Common myeloid progenitor, CD34-positive (primary cell): ENCODE measurements at places on chromosomes 6 and 20.
A peak's percentile ranks its signal among the peaks of the same experiment; 100 is the strongest.

GRCh38 chr20:22453244-22454080 lies 130.9 kb downstream of the FOXA2 start:
- no peak for DNase-seq

DNA sequence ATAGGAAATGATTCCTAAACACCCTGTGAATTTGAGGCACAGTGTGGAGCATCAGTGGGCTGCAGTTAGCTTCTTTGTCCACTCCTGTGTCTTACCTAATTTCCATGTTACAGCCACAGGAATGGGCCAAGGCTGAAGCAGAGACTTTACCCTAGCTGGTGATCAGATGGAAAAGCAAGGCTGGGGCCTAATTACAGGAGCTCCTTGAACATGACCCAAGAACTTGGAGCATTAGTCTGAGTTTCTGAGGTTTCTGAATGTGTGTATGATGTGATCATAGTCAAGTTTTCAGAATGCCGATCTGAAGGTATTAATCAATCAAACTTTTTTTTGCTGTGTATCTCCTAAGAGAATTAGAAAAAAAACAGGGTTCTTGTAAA lies 18.0 kb downstream of the HECA start:
- DNase-seq, result no peak

- no peak for DNase-seq
Observed at GRCh38 chr6:104014163-104014959, 845.4 kb downstream of the HACE1 start.

DNA sequence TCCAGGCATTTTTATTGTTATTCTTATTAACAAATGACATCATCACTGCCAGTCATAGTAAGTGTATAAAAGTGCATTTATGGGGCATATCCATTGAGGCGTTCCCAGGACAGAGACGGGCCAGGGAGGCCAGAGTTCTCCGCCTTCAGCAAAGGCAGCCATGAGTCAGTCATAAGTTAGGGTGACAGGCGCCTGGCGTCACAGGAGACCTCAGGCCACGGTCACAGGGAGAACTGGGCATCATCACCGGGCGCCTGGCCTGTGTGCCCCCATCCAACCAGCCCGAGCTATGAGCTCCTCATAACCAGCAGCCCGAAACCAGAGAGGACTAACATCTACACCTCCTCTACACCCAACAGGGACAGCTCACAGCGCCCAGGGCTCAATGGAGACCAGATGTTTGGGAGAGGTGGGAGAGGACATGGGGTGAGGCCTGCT lies 259.2 kb downstream of the DLL1 start:
- no peak for DNase-seq

GRCh38 chr20:63854766-63855362 lies 6.4 kb upstream of the ABHD16B start:
- DNase-seq, result no peak

- DNase-seq, result no peak
Observed at GRCh38 chr6:167998215-167998614, 744 bp downstream of the KIF25 start.

GRCh38 chr6:26539071-26539615 lies 977 bp downstream of the HMGN4 start:
- no peak for DNase-seq

- DNase-seq, result no peak
Observed at GRCh38 chr6:148448369-148449012, 105.9 kb downstream of the SASH1 start.

DNA sequence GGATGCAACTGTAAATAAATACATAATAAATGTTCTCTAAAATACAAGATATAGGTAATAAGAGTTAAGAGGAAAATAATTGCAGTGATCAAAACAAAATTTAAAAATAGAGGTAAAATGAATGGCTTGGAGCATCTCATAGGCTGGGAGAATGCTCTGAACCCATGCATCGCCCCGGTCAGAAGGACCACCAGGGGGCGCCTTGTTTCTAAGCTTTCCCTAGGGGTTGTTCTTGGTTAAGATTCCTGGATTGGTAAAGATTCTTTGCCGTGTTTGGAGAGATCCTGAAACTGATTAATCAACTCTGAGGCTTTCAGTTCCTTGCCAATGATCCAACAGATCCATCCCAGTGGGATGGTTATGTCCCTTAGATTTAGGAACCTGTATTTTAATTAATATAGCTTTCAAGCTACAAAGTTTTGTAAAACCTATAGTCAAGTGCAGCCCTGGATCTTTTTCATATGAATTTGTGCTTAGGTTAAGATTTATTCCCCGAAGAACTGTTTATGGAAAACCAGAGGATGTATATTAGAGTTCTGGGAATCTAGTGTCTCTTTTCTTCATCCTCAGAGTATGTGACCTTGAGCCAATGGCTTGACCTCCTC lies 45.3 kb upstream of the PRELID3B start:
- peak; percentile 83 for DNase-seq

- DNase-seq, result no peak
Observed at GRCh38 chr6:24436979-24437378, 34.2 kb downstream of the MRS2 start.

GRCh38 chr20:18983796-18984195 lies 170.2 kb downstream of the SCP2D1 start:
- no peak for DNase-seq

DNA sequence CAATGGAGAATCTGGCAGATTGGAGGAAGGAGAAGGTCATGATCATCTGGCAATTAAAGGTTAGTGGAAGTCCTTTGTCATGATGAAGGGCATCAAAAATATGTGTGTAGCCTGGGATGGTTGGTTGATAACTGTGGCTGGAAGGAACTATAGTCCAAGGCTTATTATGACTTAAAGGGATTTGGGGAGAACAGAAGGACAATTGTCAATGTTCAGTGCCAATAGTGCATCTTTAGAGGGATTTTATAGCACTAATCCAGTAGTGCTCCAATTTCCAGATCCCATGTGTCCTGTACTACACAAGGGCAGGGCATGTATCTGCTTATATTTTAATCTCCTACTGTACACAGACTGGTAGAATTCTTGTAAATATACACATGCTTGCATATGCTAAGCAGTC lies 5.0 kb upstream of the ZBTB24 start:
- DNase-seq, result no peak

GRCh38 chr6:62298745-62299392 lies 12.8 kb upstream of the KHDRBS2 start:
- DNase-seq, result peak; percentile 41

- no peak for DNase-seq
Observed at GRCh38 chr6:157087974-157088373, 235.3 kb downstream of the TMEM242 start.

DNA sequence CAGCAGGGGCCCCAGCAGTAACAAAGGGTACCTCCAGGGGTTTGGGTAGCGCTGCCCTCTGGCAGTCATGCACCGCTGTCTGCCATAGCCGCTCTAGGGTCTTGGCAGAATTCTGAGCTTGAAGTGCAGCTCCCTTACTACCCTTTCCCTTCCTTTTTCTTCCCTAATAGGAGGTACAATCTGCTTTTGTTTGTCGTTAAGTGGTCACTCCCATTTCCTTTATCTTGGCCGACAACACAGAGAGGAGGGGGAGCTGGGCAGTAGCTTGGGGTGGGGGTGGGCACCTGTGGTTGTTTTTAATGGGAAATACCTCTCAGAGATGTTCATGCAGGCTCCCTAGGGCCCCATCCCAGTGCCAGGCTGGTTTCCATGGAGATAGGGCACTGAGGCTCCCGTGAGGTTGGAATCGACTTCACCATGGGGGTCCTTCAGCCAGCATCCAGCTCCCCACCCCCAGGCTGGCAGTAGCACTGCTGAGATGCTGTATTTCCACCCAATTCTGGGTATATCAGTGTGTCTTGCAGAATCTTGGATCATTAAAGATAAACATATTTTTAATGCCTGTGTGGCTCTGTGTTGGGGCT lies 18.6 kb downstream of the CCDC167 start:
- DNase-seq, result no peak

DNA sequence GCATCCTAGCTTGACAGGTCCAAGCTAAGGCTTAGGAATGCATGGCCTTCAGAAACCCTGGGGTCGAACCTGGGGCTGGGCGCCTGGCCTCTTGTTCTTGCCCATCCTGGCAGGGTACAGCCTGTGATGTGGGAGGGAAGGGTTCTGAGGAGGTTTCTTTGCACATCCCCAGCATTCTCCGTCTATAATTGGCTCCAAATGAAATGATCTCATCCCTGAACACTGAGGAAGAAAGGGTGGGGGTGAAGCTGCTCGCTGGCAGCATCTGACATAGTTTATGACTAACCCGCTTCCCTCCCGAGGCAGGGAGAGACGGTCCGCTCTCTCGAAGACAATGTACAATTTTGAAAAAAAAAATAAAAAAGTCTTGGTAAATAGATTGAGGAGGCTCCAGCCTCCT lies 67.1 kb upstream of the ZNFX1 start:
- DNase-seq, result no peak
